ENCODE measurements at places on chromosomes 5 and 9. TPM values are rescaled to one million over a fixed set of nuclear protein-coding genes. Genes with fewer than 3 reads are reported as not detected.
A peak's percentile ranks its signal among the peaks of the same experiment; 100 is the strongest.

DNA sequence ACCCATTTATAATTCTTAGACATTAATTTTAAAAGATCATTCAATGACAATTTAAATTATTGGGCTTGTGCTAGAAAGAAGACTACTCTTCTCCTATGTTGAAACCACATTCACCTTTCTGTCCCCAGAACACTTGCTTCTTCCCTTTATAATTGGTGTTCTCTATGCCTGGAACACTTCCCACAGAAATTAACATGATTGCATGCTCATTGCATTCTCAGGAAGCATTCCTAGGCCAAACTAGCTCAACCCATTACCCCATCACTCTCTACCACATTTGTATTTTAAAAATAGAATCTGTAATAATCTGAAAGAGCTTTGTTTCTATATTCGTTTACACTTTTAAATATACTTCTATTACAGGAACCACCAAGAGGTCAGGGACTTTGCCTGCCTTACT is 184.7 kb downstream of the MEF2C start:
- no peak for DNase-seq

N4BP3 gene
- 5.3 TPM for total RNA-seq

DNA sequence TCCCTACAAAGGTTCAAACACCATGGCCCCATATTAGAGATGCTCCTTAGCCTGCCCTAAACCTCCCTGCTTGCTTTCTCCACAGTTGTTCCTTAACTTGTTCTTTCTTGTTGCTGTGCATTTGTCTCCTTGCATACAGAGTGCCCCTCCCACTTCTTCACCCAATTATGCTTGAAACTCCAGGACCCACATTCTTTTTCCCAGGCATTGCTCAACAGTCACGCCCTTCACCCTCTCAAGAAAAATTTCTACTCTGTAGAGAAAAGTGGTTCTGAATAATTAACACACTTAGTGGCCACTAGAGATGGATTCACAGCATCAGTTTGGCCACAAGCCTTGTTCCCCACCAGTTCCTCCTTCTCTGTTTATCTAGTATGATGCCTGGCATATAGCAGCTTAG is 57.7 kb downstream of the NREP start:
- no peak for DNase-seq

PCDHGB3 gene
- 0.18 TPM for total RNA-seq

GRCh38 chr9:10366171-10366779 is 246.5 kb downstream of the PTPRD start:
- DNase-seq = no peak

DNA sequence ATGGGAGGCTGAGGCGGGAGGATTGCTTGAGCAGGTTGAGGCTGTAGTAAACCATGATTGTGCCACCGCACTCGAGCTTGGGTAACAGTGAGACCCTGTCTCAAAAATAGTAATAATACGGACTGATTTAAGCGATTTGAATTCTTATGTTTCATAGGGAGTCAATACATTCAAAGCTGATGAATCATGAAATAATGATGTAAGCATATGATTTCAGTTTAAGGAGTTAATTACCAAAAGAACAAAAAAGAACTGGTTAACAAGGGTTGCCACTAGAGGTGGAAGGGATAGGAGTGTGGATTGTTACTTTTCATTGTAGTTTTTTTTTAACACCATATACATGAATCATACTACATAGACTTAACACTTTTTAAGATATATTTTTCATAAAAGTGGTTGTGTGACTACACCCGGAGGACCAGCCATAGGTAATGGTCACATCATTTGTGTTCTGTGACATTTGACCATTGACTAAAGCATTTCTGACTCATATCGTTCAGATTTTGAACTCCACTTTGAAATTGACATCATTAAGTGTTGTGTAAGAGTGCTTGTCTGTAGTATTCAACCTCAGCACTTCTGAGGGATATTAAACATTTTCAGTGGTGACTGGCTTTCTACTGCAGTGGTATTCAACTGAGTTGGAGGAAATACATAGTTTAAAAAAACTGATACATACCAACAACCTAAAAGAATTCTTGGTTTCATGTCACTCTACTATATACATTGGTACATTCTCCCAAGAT is 7.0 kb downstream of the TRMT10B start:
- no peak for DNase-seq

DNA sequence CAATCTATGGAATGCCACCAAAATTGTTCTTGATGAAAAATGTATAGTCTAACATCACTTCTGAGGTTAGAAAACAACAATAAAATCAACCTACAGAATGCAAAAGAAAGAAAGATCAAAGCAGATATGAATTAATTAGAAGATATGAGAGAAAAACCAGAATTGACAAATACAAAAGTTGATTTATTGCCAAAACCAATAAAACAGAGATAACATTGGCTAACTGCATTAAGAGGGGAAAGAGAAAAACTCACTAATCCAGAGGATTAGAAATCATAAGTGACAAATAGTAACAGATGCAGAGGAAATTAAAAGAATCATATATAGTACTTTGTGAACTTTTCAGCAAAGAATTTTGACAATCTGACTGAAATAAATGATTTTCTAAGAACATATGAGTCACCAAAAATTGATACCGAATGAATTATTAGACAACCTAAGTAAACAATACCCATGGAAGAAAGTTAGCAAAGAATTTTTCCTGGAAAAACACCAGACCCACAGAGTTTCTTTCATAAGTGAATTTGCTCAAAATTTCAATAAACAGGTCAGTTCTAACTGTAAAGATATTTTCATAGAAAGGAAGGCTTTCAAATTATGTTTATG is 167.7 kb downstream of the AOPEP start:
- DNase-seq = no peak

- no peak for DNase-seq
These were observed 68.6 kb downstream of the XRCC4 start for GRCh38 chr5:83145882-83146331.

- DNase-seq = no peak
These were observed 17.9 kb downstream of the ZFR start for GRCh38 chr5:32426440-32427151.

NOXA1 gene
- 0.66 TPM for total RNA-seq

- no peak for DNase-seq
These were observed 392.0 kb downstream of the TMEM161B start for GRCh38 chr5:87876616-87877015.

RAI14 gene
- total RNA-seq = 3.9 TPM

DNA sequence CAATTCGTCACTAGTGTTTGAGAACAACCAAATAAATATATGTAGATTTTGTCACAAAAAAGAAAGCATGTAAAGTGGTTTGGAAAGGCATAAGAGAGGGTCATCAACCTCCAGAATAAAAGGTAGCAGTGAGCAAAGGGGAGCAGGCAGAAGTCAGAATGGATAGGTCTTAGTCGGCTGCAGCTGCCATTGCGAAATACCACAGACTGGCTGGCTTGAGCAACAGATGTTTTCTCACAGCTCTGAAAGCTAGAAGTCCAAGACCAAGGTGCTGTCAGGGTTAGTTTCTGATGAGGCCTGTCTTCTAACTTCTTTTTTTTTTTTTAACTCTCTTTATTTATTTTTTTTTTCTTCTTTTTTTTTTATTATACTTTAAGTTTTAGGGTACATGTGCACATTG is 208.1 kb upstream of the PIK3R1 start:
- DNase-seq = no peak

GRCh38 chr5:89351975-89352374 is 469.0 kb upstream of the MEF2C start:
- no peak for DNase-seq

- peak; percentile 28 for DNase-seq
These were observed 732 bp downstream of the PBX3 start for GRCh38 chr9:125747765-125748445.

PDE6A gene
- total RNA-seq = not detected

SLC34A1 gene
- total RNA-seq = not detected

DNA sequence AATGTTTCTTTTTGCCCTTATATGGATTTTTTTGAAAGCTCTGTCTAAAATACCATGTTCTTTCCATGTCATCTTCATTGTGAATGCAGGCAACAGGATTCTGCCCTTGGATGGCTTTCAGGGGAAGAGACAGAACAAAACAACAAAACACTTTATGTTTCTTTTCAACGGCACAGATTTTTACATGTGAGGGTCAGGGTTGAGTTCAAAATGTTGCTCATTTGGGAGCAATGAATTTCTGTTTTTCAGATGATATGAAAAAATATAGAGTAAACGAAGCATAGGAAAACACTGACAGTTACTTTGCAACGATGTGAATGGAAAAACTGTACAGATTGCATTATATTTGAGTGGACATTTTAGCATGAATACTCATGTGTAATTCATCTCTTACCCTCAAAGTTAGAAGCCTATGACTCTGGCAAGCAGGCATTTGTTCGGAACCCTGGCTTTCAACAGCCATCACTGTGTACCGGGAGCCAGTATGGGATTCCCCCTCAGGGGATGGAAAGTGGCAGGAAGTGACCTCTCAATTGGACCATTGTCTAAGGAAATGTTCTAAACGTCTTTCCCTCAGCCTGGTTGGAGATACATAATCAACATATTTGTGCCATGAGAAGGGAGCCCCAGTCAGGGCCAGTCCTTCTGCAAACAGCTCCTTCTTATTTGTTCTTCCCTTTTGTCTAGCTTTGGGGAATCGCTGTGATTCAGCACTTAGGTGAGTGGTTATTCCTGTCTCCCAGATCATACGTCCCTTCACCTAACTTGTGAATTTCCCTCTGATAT is 153.9 kb upstream of the MEF2C start:
- no peak for DNase-seq

AIF1L gene
- 0.48 TPM for total RNA-seq

- DNase-seq = no peak
These were observed 59.8 kb downstream of the SH3RF2 start for GRCh38 chr5:145996135-145996534.

GRCh38 chr9:86641970-86642369 is 287.8 kb upstream of the TUT7 start:
- DNase-seq = no peak

NSUN2 gene
- total RNA-seq = 120 TPM

Data from CD8-positive, alpha-beta memory T cell (primary cell).